ENCODE measurements at places on chromosomes 6 and 20. TPM values are rescaled to one million over a fixed set of nuclear protein-coding genes. Genes with fewer than 3 reads are reported as not detected.

The PRPH2 gene
- total RNA-seq = 0.63 TPM

GRCh38 chr6:75531174-75531573 is 37.6 kb upstream of the FILIP1 start:
- no peaks in the 10 kb centered on the region for H3K4me1 ChIP-seq
- no peak overlapping the region for H3K27ac ChIP-seq
- no peak for DNase-seq
- H3K27me3 ChIP-seq = no peaks in the 10 kb centered on the region
- H3K4me3 ChIP-seq = no peak overlapping the region

DNA sequence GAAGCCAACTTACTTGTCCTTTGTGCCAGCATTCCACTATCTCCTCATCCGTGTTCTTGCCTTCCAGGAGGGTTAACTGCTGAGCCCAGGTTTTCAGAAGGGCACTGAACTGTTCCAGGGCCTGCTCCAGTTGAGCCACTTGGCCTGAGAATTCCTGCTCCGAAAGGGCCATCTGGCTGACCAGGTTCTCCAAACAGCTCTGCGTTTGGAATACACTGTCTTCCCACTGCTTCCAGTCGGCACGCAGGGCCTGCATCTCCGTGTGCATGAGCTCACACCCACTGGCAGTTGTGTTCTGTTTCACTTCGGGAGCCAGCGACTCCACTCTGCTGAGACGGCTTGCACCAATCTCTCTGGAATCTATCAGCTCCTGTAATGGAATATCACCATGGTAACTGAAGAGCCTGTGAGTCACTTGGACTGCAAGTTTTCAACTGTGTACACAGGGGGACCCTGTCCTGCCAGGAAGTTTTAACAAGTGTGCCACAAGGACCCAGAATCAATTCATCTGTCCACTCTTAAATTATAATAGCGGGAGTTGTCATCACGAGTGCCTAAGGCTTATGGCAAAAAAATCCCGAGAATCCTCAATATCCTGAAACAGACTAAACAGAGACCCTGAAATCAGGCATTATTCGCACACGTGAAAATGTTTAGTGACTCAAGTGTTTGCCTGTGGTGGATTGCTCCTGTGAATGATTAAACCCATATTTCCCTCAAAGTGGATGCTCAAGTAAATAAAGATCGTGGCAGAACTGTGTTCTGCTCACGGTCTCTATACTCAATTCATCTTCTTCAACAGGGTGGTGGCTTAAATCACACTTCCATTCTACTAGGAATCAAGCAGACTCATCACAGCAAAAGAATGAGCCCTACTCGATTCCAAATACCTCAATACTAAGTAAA is 255.9 kb downstream of the SYNE1 start:
- H3K4me1 ChIP-seq = peaks cover 37% of the 10 kb centered on the region
- no peaks in the 10 kb centered on the region for H3K27me3 ChIP-seq
- peak overlapping the region; percentile 88 for H3K27ac ChIP-seq
- DNase-seq = peak; percentile 71

DNA sequence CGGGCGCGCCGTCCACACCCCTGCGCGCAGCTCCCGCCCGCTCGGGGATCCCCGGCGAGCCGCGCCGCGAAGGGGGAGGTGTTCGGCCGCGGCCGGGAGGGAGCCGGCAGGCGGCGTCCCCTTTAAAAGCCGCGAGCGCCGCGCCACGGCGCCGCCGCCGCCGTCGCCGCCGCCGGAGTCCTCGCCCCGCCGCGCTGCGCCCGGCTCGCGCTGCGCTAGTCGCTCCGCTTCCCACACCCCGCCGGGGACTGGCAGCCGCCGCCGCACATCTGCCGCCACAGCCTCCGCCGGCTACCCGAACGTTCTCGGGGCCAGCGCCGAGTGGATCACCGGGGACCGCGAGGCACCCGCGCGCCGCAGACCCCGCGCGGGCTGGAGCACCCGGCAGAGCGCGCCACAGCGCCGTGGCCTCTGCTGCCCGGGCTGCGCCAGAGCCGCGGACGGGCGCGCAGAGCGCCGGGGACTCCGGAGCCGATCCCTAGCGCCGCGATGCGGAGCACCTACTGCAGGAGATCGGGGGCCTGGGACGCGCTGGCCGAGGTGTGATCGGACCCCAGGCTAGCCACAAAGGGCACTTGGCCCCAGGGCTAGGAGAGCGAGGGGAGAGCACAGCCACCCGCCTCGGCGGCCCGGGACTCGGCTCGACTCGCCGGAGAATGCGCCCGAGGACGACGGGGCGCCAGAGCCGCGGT is at the start of gene BMP2:
Gene BMP2 (plus strand): TSS at position 151 of the 692 bp plus-strand sequence. CDS start 2,441 bp downstream, outside the sequence.
- peak within 1 kb of the TSS; percentile 85 for H3K27ac ChIP-seq
- no peaks in the 10 kb centered on the region for H3K36me3 ChIP-seq

DNA sequence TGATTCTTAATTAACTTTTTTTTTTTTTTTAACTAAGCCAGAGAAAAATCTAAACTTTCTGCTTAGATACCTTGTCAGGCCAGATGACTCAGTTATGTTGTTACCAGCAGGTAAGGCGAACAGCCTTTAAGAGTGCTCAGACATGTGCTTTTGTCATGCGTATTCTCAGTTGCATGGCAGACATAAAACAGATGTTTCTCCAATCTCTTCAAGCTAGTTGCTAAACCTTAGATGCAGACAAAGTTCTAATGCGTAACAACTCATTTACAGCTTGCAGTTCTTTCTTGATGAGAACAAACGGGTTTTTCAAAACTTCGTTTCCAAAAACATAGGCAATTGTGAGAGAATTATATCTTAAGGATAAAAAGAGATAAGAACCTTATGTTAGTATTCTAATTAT is 49.6 kb upstream of the GFRAL start:
- H3K27ac ChIP-seq = peak overlapping the region; percentile 60
- peak overlapping the region; percentile 46 for H3K4me3 ChIP-seq
- DNase-seq = no peak
- H3K27me3 ChIP-seq = no peaks in the 10 kb centered on the region
- H3K4me1 ChIP-seq = peaks cover 10% of the 10 kb centered on the region
- no peaks in the 10 kb centered on the region for H3K36me3 ChIP-seq

DNA sequence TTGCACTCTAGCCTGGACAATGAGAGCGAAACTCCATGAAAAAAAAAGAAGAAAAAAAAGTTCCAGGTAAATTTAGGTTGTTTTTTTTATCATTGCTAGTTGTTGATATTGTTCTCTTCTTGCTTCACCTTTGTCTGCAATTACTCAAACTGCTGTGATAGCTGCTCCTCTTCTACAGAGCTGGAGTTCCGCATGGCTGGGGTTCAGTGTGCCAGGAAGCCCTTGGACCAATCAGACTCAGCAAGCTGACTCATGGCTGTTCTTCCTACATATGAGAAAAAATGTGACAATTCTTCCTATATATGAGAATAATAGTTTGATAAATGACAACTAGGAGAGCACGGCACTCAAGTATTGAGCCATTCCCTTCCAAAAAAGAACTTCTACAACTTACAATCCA is 28.4 kb downstream of the DPPA5 start:
- H3K27ac ChIP-seq = no peak overlapping the region
- H3K4me1 ChIP-seq = no peaks in the 10 kb centered on the region

GRCh38 chr20:17730071-17730470 is 30.3 kb downstream of the BANF2 start:
- peaks cover 19% of the 10 kb centered on the region for H3K27me3 ChIP-seq
- no peak overlapping the region for H3K27ac ChIP-seq
- no peaks in the 10 kb centered on the region for H3K4me1 ChIP-seq
